Caudate nucleus (tissue), 63 donors: ENCODE measurements at places on chromosomes 3 and 15.

DNA sequence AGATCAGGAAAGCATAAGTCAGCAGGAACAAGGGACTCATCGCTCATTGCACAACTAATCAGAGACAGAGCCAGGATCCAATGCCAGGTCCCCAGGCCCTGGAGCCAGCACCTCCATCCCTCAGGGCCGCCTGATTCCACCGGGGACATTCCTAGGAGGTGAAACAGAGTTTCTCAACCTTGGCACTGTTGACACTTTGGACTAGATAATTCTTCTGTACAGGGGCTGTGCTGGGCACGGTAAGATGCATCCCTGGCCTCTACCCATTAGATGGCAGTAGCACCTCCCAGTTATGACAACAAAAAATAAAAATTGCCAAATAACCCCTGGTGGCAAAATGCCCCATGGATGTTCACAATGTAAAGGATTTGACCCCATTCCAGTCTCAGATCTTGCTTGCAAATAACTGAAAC lies 127.7 kb downstream of the MTHFS start:
- no peak for DNase-seq

GRCh38 chr15:39473298-39473947 lies 107.5 kb upstream of the THBS1 start:
- DNase-seq, result no peak

DNA sequence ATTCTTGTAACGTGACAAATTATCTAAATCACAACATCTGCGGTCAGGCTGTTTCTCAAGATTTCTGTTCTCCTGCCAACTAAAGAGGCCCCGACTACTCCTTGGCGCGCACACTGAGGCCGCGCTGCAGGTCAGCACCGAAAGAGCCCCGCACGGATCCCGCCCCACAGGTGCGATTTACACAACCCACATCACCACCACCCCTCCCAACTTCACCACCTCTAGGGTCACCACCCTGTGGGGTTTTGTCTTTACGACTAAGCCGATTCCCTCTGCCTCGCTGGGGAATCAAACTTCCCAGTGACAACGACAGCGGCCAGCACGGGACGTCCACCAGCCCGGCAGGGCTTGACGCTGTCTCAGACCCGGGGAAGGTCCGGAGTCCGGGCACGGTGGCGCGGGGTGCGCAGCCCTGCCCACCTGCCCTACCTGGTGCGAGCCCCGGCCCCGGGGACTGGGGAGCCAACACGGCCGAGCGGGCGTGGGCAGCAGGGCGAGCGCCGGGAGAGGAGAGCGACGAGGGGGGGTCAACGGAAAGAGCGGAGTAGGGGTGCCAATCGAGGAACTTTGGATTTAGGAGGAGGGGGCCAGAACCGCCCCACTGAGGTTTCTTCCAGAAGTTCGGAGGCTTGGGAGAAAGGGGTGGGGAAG lies 764 bp downstream of the UACA start:
- peak; percentile 27 for DNase-seq

GRCh38 chr15:100821327-100821726 lies 58.3 kb upstream of the ALDH1A3 start:
- DNase-seq, result no peak

GRCh38 chr3:10552631-10552943 lies 47.2 kb upstream of the ATP2B2 start:
- DNase-seq, result no peak

- no peak for DNase-seq
Observed at GRCh38 chr3:106629215-106629832, 747.9 kb upstream of the CCDC54 start.

DNA sequence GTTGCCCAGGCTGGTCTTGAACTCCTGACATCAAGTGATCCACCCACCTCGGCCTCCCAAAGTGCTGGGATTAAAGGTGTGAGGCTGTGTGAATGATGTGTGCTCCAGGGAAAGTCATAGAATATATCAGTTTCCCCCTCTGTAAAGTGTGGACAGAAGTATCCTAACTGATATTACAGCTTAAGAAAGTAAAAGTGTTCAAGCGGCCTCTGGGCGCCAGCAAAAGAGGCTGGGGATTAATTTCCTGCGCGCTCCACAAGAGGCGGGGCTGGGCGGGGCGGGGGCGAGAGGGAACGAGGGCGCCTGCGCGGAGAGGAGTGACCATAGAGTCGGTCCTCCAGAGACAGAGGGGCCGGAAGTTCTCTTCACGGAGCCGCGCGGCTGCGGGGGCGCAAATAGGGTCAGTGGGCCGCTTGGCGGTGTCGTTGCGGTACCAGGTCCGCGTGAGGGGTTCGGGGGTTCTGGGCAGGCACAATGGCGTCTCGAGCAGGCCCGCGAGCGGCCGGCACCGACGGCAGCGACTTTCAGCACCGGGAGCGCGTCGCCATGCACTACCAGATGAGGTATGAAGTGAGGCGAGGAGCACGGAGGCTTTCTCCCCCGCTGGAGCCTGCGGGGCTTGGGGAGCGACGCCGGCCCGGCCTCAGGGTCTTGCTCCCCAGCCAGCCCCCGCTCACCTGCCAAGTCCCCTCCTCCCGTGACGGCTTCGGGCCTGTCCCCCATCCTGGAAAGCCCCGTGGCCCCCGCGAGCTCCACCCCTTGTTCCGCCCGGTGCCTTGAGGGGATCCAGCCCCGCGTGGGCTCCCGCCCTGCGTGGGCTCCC lies at the start of gene JAGN1:
JAGN1 (plus strand) TSS at position 362 of the 823 bp plus-strand sequence; CDS start at position 475, 113 bp downstream.
- peak; percentile 89 for DNase-seq

GRCh38 chr15:59792359-59792758 lies 103.2 kb upstream of the BNIP2 start:
- DNase-seq, result no peak

- no peak for DNase-seq
Observed at GRCh38 chr3:34995796-34996430, 643.4 kb upstream of the ARPP21 start.

- DNase-seq, result no peak
Observed at GRCh38 chr3:126664591-126665214, 9.8 kb upstream of the TXNRD3 start.

DNA sequence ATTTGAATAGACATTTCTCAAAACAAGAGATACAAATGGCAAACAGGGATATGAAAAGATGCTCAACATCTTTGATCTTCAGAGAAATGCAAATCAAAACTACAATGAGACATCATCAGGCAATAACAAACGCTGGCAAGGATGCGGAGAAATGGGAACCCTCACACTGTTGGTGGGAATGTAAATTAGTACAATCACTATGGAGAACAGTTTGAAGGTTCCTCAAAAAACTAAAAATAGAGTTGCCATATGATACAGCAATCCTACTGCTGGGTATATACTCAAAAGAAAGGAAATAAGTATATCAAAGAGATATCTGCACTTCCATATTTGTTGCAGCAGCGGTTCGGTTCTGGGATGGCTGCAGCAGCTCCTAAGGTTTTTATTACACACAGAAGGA lies 16.8 kb upstream of the LARS2 start:
- DNase-seq, result no peak

DNA sequence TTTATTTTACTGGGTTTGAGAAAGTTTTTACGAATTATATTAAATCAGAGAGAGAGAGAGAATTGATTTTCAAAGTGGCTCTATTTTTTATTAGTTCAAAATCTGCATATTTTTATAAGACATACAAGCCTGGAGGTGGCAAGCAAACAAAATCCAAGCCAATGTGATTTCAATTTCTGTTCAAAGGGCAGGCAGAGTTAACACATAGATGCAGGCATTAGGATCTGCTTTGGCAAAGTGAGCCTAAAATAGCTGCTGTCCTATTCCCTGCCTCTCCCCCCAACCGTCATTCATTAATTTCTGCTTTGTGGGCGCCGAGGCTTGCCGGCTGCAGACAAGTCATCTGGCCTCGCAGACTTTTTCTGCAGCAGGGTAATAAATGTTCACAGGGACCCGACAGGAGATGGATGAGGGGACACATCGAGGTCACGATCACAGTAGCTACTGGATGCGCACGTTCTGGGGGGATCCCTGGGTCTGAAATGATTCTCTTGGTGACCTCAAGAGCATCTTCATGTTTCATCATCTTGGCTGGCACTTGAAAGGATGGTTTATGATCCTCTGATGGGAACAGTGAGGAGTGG lies 123.9 kb upstream of the SLC6A11 start:
- DNase-seq, result no peak

GRCh38 chr3:46926871-46927717 lies 49.5 kb downstream of the CCDC12 start:
- no peak for DNase-seq
